ENCODE measurements at places on chromosomes 2 and 18.
A peak's percentile ranks its signal among the peaks of the same experiment; 100 is the strongest.

GRCh38 chr2:85854897-85855296 lies 33.9 kb downstream of the ST3GAL5 start:
- no peak for DNase-seq

DNA sequence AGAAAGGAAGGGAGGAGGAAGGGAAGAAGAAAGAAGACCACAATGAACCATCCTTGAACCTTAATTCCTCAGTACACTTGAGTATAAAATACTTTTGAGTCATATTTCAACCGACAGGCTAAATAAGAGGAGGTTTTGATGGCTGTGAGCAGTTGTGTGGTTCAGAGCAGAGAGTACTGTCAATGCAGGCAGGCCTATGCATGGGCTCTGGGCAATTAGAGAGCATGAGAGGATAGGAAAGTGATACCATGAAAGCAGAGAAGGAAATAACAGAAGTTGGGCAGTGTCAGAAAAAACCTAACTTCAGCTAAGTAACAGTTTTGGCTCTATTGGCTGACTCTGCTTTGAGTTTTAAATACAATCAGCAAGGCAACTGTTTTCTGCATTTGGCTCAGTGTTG lies 123.6 kb upstream of the STK17B start:
- no peak for DNase-seq

- no peak for DNase-seq
Measured at GRCh38 chr18:58850786-58851469, 13.7 kb upstream of the ZNF532 start.

DNA sequence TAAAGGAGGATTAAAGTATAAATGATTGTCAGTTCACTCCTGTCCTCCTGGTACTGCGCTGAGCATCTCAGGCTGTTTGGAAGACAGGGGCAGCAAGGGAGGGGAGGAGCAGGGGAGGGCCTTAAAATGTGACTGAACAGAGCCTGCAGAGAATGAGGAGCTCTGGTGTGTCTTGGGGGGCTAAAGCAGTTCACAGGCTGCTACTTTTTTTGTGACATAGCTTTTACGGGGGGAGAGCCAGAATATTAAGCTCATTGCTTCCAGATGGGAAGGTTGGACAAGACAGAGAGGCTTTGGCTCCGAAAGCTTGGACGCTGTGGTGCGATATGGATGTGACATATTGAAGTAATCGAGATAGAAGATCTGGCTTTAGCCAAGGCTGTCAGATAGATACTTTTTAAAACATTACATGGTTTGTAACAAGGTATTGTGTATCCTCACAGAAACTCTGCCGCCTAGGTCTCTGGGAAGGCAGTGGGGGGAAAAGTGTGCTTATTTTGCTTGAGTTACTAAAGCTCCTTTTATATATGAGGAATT lies 40.5 kb downstream of the RDH14 start:
- no peak for DNase-seq

GRCh38 chr18:75654386-75654785 lies 226.9 kb upstream of the SMIM21 start:
- no peak for DNase-seq

GRCh38 chr2:168241208-168241607 lies 6.2 kb downstream of the STK39 start:
- DNase-seq, result no peak

GRCh38 chr2:40341198-40341597 lies 110.7 kb downstream of the SLC8A1 start:
- DNase-seq, result no peak

DNA sequence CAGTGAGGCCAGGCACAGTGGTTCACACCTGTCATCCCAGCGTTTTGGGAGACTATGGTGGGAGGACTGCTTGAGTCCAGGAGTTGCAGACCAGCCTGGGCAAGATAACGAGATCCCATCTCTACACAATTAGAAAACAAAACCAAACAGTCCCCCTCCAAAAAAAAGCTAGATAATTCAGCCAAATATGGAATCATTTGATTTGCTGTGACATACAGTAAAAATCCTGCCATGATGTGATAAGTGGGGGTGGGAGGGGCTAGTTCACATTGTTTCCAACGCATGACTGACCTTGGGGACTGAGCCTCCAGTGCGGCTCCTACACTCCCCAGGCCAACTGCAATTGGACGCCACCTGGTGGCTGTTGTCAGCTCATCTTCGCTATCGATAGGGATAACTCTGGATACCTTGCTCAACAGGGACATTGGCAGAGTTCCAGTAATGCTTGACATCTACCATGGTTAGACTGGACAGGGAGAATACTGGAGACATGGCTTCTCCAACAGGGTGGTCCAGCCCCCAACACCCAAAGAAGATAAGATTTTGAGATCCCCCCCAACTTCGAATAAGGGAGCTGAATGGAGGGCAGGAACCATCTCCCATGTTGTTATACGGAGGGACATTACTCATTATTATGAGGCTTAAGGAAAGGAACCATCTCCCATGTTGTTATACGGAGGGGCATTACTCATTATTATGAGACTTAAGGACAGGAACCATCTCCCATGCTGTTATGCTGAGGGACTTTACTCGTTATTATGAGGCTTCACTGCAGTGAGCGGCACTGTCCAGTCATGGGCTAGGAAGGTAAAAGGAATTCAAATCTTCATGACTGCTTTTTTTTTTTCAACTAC lies 135.9 kb downstream of the TGIF1 start:
- DNase-seq, result peak; percentile 90

DNA sequence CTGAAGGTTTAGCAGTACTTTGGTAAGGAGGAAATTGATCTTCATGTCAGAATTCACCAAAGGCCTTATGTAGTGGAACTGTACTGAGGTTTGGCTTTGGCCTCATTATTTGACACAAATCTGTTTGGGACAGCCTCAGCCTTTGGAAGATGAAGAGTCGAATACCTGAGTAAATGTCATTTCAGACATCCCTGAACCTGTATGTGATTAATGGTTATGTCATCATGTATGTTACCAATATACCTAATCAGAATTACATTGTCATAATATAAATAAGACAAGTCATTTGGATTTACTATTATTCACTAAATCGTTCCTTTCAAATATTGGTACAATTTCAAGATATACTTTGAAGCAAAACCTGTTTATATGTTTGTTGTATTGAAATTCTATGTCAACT lies 10.6 kb upstream of the ABCA12 start:
- no peak for DNase-seq

DNA sequence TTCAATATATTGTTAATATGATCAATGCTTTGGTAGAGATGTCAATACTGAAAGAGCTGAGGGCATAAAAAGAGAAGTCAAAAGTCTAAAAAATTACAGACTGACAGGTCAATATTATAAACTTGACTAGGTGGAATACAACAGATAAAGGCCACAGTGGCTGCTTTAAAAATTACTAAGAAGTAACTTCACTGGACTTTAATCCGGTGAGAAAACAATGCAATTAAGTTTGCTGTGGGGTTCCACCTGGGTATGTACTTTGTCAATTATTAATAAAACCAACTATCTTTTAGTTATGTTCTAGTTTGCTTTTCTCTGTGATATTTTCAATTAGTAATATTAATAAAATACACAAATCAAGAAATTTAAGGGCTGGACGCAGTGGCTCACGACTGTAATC lies 44.7 kb downstream of the RAPH1 start:
- no peak for DNase-seq

- DNase-seq, result peak; percentile 74
Measured at GRCh38 chr18:25896178-25896780, 194.1 kb downstream of the SS18 start.

Measured in COR-L47 (cell line).